Activated CD8-positive, alpha-beta memory T cell treated with anti-CD3 and anti-CD28 coated beads for 1 hour (primary cell): ENCODE measurements at places on chromosomes 7 and 10.

DNA sequence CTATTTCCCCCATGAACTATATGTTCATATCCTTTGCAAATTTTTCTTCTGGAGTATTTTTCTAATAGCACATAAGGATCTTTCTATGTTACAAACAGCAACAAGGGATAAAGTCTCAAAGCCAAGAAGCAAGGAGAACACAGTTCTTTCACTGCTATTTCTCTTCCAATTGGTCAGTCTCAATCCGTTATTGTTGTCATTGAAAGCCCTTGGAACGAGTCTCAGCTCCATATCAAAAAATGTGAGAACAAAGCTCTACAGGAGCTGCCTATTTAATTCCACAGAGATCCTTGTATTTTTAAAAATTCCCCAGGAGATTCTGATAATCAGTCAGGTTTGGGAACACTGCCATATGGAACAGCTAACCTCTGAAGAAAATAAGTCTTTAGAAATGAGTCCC, 15.7 kb downstream of the SLC35B4 start:
- no peak for DNase-seq

- DNase-seq = peak; percentile 55
Observed at GRCh38 chr10:133318494-133319127, 9.9 kb downstream of the ZNF511 start.

DNA sequence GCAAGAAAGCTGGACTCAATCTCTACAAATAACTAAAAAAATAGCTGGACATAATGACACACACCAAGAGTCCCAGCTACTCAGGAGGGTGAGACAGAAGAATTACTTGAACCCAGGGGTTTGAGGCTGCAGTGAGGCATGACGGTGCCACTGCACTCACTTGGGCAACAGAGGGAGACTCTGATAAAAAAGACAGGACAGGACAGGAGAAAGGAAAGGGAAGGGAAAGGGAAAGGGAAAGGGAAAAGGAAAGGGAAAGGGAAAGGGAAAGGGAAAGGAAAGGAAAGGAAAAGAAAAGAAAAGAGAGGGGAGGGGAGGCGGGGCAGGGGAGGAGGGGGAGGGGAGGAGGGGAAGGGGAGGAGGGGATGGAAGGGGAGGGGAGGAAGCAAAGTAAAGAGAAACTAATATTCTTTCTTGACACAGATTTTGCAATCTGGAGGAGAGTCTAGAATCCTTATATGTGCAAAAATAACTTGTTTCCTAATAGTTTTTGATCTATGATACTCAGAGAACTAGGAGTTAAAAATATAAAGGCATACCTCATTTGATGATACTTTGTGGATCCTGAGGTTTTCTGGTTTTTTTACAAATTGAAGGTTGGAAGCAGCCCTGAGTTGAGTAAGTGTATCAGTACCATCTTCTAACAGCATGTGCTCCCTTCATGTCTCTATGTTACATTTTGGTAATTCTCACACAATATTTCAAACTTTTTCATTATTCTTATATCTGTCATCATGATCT, 8.0 kb downstream of the SAR1A start:
- no peak for DNase-seq

DNA sequence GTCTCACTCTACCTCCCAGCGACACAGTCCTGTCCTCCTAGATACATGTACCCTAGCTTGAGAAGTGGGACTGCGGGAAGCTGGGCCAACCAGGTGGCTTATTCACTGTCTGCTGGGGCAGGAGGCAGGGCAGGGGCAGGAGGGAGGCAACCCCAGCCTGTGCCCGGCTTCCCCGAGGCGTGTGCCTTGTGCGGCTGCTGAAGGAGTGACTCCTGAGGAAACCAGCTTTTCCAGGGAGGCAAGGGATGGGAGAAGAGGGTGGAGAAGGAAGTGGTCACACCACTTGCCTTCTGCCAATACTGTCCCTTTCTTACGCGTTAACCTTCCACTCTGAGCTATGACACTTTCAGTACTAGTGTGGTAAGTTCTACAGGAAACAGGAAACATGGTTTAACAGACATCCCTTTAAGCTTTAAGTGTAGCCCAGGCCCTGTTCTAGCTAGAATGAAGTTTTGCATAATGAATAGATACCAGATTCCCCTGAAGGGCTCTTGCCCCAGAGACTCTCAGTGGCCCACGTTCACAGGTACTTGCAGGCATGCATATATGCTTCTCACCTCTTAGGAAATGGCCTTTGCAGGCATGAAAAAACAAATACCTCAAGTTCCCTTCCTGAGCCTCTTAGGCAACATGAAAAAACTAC, 40.6 kb downstream of the SYPL1 start:
- DNase-seq = peak; percentile 8

DNA sequence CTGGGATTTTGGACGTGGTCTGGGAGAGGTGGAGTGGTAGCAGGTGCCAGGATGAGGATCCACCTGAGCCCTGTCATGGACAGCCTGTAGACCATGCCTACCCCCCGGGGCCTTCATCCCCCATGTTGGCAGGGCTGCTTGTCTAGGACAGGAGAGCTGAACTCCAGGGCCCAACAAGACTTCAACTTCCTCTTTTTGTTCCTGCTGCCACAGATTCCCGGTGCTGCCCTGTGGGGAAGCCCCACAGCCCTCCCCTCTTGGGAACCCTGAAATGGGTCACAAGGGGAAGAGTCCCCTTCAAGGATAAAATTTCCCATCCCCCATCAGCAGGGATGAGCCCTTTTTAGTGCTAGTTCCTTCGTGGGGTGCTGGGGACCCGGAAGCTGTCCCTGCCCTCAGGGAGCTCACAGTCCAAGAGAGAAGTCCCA, 1.3 kb upstream of the CUEDC2 start:
- DNase-seq = no peak

DNA sequence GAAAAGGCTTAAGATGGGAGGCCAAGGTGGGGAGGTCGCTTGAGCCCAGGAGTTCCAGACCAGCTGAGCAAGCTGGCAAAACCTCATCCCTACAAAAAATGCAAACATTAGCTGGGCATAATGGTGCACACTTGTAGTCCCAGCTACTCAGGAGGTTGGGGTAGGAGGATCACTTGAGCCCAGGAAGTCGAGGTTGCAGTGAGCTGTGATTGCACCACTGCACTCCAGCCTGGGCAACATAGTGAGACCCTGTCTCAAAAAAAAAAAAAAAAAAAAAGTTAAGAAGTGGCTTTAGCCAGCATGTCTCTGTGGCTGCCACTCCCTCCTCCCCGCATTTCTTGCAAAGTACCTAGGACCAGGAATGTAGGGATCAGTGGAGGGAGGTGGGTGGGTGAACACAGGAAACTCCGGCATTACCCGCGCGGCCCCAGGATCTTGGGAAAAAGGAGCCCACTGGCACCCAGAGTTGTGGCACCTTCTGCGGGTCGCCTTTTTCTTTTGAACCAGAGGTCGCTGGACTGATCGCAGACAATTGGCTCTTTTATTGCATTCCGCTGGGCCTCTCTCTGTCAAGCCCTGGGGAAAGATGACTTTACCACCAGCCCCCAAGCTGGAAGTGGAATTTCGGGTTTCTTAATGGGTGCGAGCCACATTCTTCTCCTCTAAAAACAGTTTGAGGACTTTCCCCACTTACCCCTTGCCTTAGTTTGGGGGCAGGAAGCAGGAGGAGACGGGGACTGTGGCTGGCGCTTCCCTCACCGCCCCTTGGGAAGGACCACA, 3.5 kb downstream of the VGF start:
- DNase-seq = no peak

DNA sequence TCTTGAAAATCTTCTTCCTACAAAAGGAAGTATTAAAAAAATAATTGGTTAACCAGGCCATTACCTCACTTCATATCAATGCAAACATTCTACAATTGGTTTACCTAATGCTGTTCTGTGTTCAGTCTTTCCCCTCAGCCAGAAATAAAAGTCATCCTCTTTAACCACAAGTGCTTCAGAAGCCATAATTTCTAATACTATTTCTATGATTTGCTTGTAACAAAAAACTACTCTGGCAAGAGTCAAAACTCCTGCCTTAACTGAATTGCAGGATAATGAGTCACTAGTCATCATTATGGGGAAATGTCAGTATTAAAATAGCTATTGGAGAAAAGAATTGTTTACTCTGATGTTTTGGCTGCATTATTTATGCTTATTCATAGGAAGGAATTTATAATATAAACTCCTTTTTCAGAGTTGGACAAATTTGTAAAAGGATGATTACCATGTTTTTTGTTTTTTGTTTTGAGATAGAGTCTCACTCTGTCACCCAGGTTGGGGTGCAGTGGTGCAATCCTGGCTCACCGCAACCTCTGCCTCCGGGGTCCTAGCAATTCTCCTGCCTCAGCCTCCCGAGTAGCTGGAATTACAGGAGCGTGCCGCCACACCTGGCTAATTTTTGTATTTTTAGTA, 55.5 kb upstream of the ODAD2 start:
- DNase-seq = no peak

- DNase-seq = no peak
Observed at GRCh38 chr10:42615419-42615818, 23.0 kb downstream of the ZNF33B start.

DNA sequence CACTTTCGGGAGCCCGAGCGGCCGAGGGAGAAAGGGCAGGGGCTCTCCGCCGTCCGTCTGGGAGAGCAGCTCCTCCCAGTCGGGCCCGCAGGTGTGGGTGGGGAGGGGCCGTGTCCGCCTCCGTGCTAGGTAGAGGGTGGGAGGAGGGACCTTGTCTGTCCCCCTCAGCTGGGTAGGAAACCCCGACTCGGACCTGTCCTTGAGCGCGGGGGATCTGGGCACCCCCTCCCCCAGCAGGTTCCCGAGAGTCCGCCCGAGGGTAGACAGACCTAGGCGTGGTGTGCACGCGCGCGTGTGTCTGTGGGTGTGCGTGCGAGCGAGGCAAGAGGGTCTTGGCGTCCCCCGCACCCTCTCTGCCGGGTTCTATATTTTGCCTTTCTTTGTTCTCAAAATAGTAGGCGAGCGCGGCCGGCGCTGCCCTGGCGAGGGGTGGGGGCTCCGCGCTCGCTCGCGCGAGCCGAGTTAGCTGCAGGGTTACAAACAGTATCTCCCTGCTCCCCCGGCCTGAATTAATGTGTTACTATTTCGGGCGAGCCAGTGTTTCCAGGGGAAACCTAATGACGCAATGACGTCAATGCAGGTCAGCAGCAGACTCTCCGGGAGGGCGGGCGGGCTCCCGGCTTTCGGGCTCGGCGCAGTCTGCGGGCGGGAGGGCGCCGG, 73.9 kb upstream of the LEP start:
- no peak for DNase-seq

- DNase-seq = no peak
Observed at GRCh38 chr10:13272164-13272571, 27.7 kb downstream of the PHYH start.

DNA sequence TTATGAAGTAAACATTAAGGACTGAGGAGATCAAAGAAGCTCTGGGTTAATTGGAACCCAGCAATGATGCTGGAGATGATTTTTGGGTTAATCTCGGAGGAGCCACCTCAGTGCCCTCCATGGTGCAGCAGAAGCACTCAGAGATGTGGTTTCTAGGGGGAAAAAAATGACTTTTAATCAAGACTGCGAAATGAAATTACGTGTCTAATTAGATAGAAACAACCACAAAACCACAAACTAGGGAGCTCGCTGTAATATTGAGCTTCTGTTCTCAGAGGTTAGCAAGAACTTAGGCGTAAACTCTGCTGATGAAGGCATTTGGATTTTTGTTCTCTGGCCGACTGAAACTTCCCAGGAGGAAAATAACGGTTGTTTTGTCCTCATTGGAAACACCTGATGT, 319.0 kb downstream of the GRID1 start:
- no peak for DNase-seq

- DNase-seq = no peak
Observed at GRCh38 chr7:128380483-128381106, 19.1 kb upstream of the PRRT4 start.

DNA sequence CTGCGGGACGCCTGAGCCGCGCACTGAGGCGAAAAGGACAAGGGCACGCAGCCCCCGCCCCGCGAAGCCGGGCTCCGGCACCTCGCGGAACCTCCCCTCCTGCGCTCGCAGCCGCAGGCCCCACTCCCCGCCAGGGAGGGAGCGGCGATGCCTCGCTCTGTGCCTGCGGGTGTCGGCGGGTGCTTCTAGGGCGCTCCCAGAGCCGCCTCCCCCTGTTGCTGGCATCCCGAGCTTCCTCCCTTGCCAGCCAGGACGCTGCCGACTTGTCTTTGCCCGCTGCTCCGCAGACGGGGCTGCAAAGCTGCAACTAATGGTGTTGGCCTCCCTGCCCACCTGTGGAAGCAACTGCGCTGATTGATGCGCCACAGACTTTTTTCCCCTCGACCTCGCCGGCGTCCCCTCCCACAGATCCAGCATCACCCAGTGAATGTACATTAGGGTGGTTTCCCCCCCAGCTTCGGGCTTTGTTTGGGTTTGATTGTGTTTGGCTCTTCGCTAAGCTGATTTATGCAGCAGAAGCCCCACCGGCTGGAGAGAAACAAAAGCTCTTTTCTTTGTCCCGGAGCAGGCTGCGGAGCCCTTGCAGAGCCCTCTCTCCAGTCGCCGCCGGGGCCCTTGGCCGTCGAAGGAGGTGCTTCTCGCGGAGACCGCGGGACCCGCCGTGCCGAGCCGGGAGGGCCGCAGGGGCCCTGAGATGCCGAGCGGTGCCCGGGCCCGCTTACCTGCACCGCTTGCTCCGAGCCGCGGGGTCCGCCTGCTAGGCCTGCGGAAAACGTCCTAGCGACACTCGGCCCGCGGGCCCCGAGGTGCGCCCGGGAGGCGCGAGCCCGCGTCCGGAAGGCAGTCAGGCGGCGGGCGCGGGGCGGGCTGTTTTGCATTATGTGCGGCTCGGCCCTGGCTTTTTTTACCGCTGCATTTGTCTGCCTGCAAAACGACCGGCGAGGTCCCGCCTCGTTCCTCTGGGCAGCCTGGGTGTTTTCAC, 519 bp downstream of the ITGB8 start:
- DNase-seq = no peak

- no peak for DNase-seq
Observed at GRCh38 chr7:1940863-1941262, 270.8 kb downstream of the ELFN1 start.

GRCh38 chr7:106563466-106564150, 97.3 kb downstream of the CCDC71L start:
- DNase-seq = no peak

DNA sequence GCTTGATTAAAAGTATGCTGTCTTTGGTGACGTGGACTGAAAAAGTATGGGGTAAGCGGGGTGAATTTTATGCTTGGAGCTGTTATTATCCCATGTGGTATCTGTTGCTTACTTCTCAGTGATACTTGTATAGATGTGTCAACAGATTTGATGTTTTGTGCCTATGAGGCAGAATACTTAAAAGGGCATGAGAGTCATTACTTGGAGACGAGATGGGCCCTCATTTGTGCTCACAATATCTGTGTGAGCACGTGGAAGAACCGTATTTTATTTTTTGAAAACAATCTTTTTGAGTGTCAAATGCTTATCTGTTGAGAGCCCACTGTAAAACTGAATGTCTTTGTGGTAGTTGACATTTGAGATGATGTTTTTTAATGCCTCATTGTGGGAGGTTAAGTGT, 281.9 kb downstream of the EXOC4 start:
- no peak for DNase-seq

DNA sequence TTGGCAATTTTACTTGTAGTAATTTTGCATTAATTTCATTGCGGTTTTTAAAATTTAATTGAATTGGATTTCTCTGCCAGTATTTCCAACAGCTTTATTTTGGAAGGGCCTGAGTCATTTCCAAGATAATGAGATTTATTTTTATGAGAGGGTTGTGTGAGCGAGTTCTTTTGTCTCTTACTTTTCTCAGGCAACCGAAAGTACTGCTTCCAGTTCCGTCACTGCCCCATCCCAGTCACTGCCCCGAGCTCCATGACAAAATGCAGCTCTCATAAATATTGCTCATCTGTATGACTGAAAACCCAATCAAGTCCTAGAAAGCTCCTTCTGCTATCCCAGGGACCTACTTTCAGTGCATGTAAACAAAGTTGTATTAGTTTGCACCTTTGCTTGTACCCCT, 468.4 kb upstream of the SEMA3D start:
- DNase-seq = no peak

- no peak for DNase-seq
Observed at GRCh38 chr10:131461093-131461492, 149.6 kb upstream of the TCERG1L start.

- no peak for DNase-seq
Observed at GRCh38 chr7:129851174-129851573, 101.6 kb downstream of the UBE2H start.
